Frontal cortex (tissue), 4 donors: ENCODE measurements at places on chromosomes 3 and 15. TPM values are rescaled to one million over a fixed set of nuclear protein-coding genes. Genes with fewer than 3 reads are reported as not detected.

The LMAN1L gene
- total RNA-seq, result not detected

The TMOD2 gene
- total RNA-seq, result 198 TPM

The SYNM gene
- 9.0 TPM for total RNA-seq

The FRMD5 gene
- total RNA-seq, result 25.3 TPM

The CCDC54 gene
- total RNA-seq, result not detected

The CCR3 gene
- not detected for total RNA-seq

The KLHL40 gene
- total RNA-seq, result 0.41 TPM

The COPB2 gene
- 84.0 TPM for total RNA-seq

The AP3B2 gene
- total RNA-seq, result 55.8 TPM

The IGF2BP2 gene
- 20.0 TPM for total RNA-seq

The PATL2 gene
- total RNA-seq, result not detected

The P2RY14 gene
- total RNA-seq, result 1.2 TPM

The PP2D1 gene
- total RNA-seq, result not detected

The LRRC34 gene
- 5.3 TPM for total RNA-seq

The EIF4A2 gene
- total RNA-seq, result 1,507 TPM

The PTX3 gene
- total RNA-seq, result 16.7 TPM

The CACNA1D gene
- 21.6 TPM for total RNA-seq

The FOXL2 gene
- total RNA-seq, result under 0.01 TPM

The CELF6 gene
- total RNA-seq, result 11.4 TPM

The C3orf80 gene
- 7.7 TPM for total RNA-seq

The DAZL gene
- not detected for total RNA-seq

The CLDN1 gene
- 4.1 TPM for total RNA-seq

The SPINT1 gene
- total RNA-seq, result 1.6 TPM

The OR5K2 gene
- not detected for total RNA-seq

The CRBN gene
- 194 TPM for total RNA-seq

The ST6GAL1 gene
- total RNA-seq, result 33.8 TPM

The PRR23A gene
- total RNA-seq, result not detected

The GOLGA6D gene
- total RNA-seq, result not detected

The MORC1 gene
- total RNA-seq, result under 0.01 TPM

The ALG1L2 gene
- total RNA-seq, result not detected

The FYCO1 gene
- total RNA-seq, result 1.2 TPM

The ECE2 gene
- total RNA-seq, result 3.7 TPM

The CCRL2 gene
- total RNA-seq, result 0.41 TPM

The MYNN gene
- 44.4 TPM for total RNA-seq

The SLC6A11 gene
- 27.3 TPM for total RNA-seq

The SYNPR gene
- total RNA-seq, result 119 TPM

The GOLGA6A gene
- total RNA-seq, result under 0.01 TPM

The CPLX3 gene
- 0.82 TPM for total RNA-seq

The EFCC1 gene
- total RNA-seq, result 0.41 TPM

The ITIH4 gene
- 6.1 TPM for total RNA-seq

The ZCWPW2 gene
- 4.9 TPM for total RNA-seq

The NPAP1 gene
- total RNA-seq, result 0.41 TPM

The MUC20 gene
- 2.0 TPM for total RNA-seq

The CPA3 gene
- total RNA-seq, result not detected

The PCBP4 gene
- total RNA-seq, result 45.7 TPM

The SIDT1 gene
- total RNA-seq, result 8.2 TPM
